ENCODE measurements at places on chromosomes 2 and 18.

- DNase-seq, result no peak
Observed at GRCh38 chr2:234626566-234627130, 129.8 kb upstream of the ARL4C start.

DNA sequence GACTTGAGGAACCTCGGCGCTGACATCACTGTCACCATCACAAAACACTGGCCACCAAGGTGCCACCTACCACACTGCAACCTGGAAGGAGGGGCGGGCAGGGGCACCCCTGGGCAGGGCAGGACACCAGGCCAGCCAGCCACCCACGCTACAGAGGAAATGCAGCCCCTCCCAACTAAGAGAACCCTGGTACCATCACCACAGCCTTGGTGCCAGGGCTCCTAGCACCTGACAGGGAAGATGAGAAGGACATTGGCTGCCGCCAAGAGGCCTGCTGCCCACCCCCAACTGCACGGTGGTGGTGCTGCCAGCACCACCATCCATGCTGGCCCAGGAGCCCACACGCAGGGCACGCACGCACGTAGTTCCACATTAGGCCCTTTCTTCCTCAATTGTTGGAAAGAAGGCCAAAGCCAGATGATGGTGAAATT is 88.7 kb downstream of the HDAC4 start:
- DNase-seq, result no peak

DNA sequence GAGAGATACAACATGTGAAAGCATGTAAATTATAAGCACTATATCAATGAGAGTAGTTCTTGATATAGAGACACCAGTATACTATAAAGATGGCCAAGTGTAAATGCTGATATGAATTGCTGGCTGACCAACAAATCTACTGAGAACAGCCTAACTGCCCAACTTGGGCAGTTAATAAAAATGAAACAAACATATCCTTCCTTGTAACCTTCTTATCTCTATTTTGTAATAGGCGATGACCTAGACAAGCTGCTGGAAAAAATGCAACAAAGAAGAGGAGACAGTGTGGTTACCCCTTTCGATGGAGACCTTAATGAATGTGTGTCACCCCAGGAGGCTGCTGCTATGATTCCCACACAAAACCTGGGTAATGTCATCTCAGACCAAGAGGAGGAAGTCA is 148.7 kb downstream of the ESCO1 start:
- DNase-seq, result no peak

GRCh38 chr2:143452817-143453451 is 323.7 kb downstream of the ARHGAP15 start:
- no peak for DNase-seq

- no peak for DNase-seq
Observed at GRCh38 chr18:77077941-77078689, 54.5 kb downstream of the MBP start.

DNA sequence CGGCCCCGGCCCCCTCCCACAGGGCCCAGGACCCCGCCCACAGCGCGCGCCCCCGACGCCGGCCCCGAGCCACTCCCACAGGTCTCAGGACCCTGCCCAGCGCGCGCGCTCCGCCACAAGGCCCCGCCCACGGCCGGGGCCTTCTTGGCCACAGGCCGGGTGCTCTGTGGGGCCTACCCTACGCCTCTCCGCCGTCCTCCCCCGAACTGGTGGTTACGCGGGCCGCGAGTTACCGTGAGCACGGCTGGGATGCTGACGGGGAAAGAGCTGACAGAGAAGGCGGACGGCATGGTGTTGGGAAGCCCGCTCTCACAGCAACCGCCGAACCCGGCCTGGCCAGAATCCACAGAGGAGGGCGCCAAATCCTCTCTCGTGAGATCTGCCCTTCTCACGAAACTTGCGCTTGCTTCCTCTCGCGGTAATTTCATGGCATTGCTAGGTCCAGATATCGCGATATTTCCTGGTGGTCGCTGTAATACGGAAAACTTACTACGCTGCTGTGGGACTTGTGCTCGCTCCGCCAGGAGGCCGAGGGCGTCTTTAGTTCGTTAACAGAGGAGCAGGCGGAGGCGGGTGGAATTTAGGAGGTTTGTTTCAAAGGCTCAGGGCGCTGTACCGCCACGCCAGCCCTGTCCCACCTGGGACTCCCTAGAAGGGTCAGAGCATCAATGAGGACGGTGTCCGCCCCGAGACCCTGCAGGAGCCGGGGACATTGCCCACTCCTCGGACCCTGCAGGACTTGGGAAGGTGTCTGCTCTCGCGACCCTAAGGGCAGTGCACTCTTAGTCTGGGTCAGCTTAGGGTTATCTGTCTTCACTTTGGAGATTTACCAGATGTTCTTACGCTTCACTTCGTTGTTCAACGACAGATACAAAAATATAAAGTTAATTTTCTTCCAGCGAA is at the start of gene TMEM18:
TMEM18 (minus strand) TSS at position 351 of the 903 bp plus-strand sequence; CDS start at position 290, 61 bp downstream.
- peak; percentile 93 for DNase-seq

GRCh38 chr2:188966079-188966571 is 8.0 kb upstream of the COL3A1 start:
- DNase-seq, result no peak

GRCh38 chr2:224209555-224210285 is 170.6 kb upstream of the SERPINE2 start:
- DNase-seq, result no peak

DNA sequence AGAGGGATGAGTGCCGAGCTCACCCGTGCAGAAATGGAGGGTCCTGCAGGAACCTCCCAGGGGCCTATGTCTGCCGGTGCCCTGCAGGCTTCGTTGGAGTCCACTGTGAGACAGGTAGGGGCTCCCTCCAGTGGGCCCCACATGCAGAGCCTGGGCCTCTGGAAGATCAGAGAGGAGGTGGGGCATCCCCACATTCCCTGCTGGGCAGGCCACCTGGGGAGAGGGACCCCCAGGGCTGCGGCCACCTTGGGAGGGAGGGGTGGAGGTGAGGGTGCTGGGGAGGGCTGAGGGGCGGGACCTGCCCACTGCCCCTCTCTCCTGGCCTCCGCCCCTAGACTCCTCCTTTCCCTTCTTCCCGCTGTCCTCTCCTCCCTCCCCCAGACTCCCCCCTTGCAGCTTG is 38.5 kb downstream of the MTERF4 start:
- DNase-seq, result no peak

DNA sequence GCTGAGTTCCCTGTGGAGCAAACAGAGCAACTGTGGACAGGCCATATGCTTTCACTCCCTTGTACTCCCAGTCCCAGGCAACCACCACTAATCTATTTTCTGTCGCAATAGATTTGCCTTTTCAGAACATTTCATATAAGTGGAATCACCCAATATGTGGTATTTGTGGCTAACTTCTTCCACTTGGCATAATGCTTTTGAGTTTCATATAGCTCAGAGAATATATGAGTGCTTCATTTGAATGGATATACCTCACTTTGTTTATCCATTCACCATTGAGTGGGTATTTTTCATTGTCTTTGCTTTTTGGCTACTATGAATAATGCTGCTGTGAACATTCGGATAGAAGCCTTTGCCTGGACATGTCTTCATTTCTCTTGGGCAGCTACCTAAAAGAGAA is 151.9 kb downstream of the CERS6 start:
- DNase-seq, result no peak

DNA sequence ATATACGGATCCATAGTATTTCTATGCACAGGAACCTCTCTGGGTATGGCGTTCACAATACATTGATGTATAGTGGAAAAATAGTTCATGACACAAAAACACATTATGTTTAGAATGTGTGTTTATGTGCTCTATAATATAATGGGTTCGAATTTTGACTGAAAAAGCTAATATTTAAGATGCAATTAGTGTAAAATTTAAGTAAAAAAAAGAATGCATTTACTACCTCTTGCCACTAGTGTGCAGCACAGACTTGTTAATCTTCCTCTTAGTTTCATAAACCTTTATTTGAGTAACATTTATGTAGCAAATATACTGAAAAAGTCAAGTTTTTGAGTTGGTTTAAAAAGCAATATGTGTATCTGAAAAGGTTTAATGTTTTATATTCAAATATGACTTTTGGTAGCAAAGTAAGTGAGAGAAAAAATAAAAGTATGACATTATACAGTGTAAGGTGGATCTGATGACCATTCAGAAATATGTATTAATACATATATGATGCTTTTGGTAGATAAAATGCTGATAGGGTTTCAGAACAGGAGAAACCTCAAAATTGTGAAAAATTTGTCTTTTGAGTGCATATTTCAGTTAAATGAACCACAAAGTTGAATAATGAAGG is 49.4 kb downstream of the CCDC102B start:
- no peak for DNase-seq

DNA sequence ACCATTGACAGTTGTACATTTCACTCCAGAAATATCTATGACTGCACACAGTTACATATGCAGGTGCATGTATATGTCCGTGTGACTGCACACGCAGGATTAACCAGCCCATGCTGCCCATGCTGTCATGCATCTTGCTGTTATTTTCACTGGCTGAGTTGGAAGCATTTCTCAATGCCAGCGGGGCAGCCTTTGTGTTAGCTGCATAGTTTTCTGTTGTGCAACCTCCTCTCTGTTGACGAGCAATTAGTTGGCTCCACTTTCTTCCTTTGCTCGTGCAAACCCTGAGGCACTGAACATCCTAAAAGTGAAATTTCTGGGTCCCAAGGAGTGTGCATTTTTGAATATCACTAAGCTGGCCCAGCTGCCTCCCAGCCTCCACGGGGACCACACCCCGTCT is 133.4 kb upstream of the GLI2 start:
- no peak for DNase-seq

GRCh38 chr2:71666094-71666474 is 212.7 kb downstream of the DYSF start:
- no peak for DNase-seq

DNA sequence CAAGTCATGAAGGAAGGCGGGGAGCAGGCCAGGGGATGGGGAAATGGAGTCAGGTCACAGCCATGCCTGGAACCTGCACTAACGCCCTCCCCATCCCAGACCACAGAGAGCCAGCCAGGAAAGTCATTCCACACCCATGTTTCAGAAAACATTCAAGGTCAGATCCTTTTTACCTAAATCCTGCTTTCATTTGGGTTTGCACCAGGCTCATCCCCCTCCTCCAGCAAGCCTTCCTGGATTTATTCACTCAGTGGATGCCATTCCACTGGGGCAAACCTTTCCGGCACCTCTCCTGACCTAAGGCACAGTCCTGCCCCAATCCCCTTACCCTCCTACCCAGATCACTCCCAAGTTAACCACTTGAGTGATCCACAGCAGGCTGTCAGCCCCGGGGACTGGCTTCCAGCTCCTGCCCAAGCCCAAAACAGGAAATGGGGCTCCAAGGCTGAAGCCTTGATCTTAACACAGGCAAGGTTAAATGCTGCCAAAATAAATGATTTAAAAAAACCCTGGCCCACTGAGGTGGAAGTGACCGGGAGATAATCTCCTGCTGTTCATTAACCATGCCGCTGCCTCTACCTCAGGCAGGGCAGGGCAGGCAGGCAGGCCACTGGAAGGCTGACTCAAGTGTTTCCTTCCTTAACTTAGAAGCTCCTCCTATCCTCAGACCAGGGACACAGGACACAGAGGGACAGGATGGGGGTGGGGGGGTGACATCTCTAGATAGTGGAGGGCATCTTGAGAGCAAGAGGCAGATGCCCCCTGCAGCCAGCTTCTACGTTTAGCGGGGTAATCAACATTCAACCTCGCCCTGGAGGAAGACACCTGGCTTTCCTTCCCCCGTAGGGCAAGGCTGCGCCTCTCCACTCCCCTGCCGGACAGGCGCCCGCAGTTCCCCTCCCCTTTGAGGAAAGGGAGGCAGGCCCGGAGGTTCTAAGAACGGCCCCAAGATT is 1.4 kb downstream of the RAB11FIP5 start:
- DNase-seq, result no peak

DNA sequence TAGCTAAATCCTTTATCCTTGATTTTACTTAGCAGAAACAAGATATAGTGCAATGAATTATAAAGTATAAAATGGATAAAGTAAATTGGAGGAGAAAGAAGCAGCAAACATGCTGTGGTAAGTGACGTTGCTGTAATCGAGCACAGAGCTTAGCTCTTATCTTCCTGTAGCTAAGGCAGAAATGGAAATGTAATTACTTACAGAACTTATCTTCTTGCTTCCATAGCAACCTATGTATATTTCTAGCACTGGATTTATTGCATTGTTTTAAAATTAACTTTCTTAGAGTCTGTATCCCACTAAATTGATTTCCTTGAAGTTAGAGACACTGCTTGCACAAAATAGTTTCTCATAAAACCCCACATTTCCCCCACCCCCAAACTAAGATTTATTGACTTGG is 130.6 kb upstream of the MC4R start:
- DNase-seq, result no peak

DNA sequence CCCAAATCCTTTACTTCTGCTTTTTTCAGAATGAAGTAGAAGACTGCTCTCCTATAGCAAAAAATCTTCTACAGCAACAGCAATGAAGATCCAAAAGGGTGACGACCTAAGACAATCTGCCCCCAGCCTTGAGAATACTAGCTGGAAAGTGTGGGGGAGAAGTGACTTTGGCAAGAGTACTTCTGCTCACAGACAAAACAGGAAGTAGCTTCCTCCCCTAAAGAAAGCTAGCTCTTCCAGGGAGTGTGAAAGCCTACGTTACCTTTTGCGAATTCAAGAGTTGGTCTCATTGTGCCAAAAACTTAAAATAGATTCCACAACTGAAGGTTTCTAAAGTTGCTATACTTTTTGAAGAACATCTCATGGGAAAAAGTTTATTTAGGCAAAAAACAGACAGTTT is 1069.2 kb upstream of the CHAC2 start:
- DNase-seq, result no peak

GRCh38 chr2:231347638-231348037 is 47.9 kb upstream of the B3GNT7 start:
- no peak for DNase-seq

DNA sequence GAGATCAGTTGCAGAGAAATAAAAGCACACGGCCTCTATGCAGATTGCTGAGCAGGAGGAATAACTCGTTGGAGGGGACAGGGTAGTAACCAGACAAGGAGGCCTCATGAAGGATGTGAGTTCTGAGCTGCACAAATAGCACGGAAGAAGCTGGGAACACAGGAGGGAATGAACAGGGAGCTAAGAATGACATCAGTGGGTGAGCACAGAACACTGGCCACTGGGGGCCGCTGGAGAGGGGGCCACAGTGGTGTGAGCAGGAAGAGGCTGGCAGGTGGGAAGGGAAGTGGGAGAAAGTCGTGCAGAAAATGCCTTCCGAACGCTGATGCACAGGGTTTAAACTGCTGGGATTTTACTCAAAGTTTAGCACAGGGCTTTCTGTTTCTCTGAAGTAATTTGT is 61.0 kb downstream of the ZAP70 start:
- DNase-seq, result no peak

All from stimulated activated CD4-positive, alpha-beta T cell treated with anti-CD3 and anti-CD28 coated beads, Interleukin-15, amount 100 ng/mL, for 48 hours (primary cell).